Chondrocyte (in vitro differentiated cells): ENCODE measurements at places on chromosomes 13 and 19. TPM values are rescaled to one million over a fixed set of nuclear protein-coding genes. Genes with fewer than 3 reads are reported as not detected.

DNA sequence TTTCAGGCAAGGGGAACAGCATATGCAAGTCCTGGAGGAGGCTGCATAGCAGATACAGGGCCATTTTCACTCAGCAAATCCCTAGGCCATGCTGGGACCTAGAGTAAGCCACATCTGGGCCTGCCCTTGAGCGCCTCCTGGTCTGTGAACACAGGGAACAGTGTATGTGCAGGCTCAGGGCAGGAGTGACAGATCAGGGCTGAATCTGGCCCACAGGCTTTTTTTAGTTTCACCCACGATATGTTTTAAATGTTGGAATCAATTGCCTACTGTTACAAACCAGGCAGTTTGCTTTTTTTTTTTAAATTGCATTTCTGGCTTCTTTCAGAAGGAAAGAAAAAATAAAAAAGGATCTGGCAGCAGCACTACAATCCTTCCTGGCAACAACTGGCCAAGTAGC, 1.5 kb upstream of the TMEM145 start:
- no peak overlapping the region for H3K27ac ChIP-seq
- no peaks in the 10 kb centered on the region for H3K36me3 ChIP-seq
- no peak for DNase-seq
- H3K4me3 ChIP-seq: no peak overlapping the region
- H3K27me3 ChIP-seq: peaks cover 10% of the 10 kb centered on the region

GRCh38 chr13:74067818-74068217, 66.4 kb downstream of the KLF12 start:
- H3K36me3 ChIP-seq: peaks cover 1% of the 10 kb centered on the region
- peaks cover 45% of the 10 kb centered on the region for H3K4me1 ChIP-seq
- H3K27me3 ChIP-seq: no peaks in the 10 kb centered on the region
- no peak overlapping the region for H3K4me3 ChIP-seq
- no peak for DNase-seq
- no peak overlapping the region for H3K27ac ChIP-seq

GRCh38 chr19:36009220-36009619, 607 bp upstream of the SYNE4 start:
- peaks cover 26% of the 10 kb centered on the region for H3K4me1 ChIP-seq
- H3K4me3 ChIP-seq: peak overlapping the region; percentile 69
- H3K27me3 ChIP-seq: no peaks in the 10 kb centered on the region
- no peaks in the 10 kb centered on the region for H3K36me3 ChIP-seq
- DNase-seq: no peak

ERFL gene
- 0.27 to 0.44 TPM (median 0.35 TPM) in 3 replicates for total RNA-seq

URAD gene
- not detected in 3 replicates for total RNA-seq

DNA sequence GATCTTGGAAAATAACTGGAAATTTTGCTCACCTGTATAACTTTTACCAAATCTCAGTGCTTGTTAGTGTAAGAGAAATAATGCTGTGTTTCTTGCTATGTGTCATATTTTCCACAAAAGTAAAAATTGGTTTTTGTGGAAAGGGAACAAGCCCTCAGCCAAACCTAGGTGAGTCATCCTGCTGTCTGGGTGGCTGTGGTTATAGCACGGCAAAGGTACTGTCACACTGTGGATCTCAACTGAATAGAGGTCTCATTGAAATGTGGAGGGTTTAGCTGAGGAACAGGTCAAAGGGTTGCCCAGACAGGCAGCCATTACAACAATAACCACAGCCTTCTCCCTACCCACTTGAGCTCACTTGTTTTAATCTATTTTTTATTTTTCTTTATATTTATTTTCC, 338.8 kb upstream of the DACH1 start:
- DNase-seq: no peak
- no peak overlapping the region for H3K4me3 ChIP-seq
- no peaks in the 10 kb centered on the region for H3K36me3 ChIP-seq
- H3K27ac ChIP-seq: no peak overlapping the region

DNA sequence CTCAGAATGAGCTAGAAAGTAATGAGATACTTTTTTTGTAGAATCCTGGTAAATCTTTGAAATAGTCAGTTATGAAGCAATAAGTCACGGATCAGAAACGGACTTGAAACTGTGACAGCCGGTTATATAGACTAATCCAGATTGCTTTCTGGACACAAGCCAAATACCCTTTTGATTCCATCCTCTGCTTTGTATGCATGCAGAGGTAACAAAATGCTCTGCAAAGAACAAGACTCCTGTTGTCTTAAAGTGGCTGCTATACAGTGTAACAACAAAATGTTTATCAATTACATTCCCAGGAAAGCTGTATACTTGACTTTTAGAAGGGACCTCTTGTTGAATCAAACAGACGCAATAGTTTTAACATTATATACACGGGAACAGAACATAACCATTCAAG, 66.5 kb upstream of the STARD13 start:
- H3K27me3 ChIP-seq: no peaks in the 10 kb centered on the region
- H3K4me1 ChIP-seq: peaks cover 31% of the 10 kb centered on the region
- no peaks in the 10 kb centered on the region for H3K36me3 ChIP-seq
- no peak for DNase-seq

GRCh38 chr19:1386945-1387683, 3.4 kb downstream of the NDUFS7 start:
- H3K4me1 ChIP-seq: peaks cover 15% of the 10 kb centered on the region
- peaks cover 8% of the 10 kb centered on the region for H3K36me3 ChIP-seq
- no peak overlapping the region for H3K4me3 ChIP-seq
- DNase-seq: no peak

DNA sequence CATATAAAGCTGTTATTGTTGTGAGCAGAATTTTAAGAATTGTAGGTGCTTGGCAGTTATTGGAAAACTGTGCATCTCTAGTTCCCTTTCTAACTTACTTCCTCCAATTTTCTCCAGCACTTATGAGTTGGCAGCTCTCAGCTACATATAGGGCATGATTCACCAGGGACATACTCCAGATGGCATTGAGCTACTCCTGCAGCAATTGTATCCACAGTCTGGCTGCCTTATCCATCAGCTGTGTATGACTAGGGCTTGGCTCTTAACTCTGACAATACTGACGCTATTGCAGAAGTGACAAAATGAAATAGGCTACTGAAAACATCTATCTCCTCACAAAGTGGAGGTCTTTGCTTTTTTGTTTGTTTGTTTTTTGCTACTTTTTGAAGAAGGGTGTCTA, 276.7 kb downstream of the POU4F1 start:
- no peak overlapping the region for H3K4me3 ChIP-seq
- no peaks in the 10 kb centered on the region for H3K4me1 ChIP-seq
- H3K27ac ChIP-seq: no peak overlapping the region
- no peak for DNase-seq
- peaks cover 8% of the 10 kb centered on the region for H3K27me3 ChIP-seq

RASGRP4 gene
- total RNA-seq: not detected in 3 replicates

RGL3 gene
- 0.70 to 0.97 TPM in 2 of 3 replicates, not detected in the other for total RNA-seq
